Activated T-helper 1 cell treated with Interleukin-2 at 50 U/mL for 16 hours (primary cell): ENCODE measurements at places on chromosomes 13 and 19.

- peak; percentile 73 for DNase-seq
Measured at GRCh38 chr19:10461047-10461949, 41.0 kb downstream of the PDE4A start.

DNA sequence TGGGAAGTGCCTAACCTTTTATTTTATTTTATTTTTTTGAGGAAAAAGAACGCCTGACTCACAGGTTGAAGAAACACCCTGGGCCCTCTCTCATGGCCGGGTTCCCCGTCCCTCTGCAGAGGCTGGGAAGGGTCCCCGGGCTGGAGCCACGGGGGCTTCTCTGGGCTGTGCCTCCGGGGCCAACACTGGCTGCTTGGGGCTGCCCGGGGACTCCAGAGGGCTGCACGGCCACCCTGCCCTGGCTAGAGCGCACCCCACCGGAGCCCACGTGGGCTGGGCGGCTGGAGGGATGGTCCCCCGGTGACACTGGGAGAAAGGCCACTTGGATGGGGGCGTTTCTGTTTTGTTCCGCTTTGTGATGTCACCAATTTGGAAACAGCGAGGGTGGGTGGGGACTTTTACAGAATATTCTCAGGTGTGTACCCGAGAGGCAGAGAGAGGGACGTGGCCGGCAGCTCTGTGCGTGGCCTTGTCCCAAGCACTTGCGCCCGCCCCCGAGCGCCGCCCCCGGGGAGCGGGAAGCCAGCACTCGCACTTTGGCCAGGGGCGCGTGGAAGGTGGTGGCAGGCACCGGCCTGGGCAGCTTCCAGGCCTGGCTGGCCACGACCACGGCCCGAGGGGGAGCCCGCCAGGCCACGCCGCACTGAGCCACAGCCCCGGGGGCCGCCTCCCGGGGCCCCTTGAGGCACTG lies 13.9 kb upstream of the GNA15 start:
- DNase-seq, result no peak

- DNase-seq, result no peak
Measured at GRCh38 chr13:94170145-94170571, 309.3 kb downstream of the DCT start.

DNA sequence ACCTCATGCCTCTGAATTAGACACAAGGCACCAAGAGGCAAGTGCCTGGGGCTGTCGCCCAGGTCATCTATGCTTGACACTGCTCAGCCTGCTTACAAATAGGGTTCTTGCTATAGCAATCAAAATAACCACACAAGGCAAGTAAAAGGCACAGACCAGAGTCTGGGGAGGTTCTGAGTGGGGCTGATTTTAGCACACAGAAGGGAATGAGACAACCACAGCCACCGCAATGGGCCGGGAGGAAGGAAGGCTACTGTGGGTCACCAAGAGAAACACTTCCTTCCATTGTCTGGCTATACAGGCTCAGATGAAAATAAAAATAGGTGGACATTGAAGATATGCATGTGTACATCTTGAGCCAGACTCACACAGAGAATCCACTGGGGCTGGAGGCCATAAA lies 159.1 kb downstream of the DLEU7 start:
- no peak for DNase-seq

GRCh38 chr19:39736088-39736487 lies 1.7 kb downstream of the CLC start:
- DNase-seq, result no peak

GRCh38 chr13:30983431-30983830 lies 51.0 kb downstream of the TEX26 start:
- DNase-seq, result no peak

DNA sequence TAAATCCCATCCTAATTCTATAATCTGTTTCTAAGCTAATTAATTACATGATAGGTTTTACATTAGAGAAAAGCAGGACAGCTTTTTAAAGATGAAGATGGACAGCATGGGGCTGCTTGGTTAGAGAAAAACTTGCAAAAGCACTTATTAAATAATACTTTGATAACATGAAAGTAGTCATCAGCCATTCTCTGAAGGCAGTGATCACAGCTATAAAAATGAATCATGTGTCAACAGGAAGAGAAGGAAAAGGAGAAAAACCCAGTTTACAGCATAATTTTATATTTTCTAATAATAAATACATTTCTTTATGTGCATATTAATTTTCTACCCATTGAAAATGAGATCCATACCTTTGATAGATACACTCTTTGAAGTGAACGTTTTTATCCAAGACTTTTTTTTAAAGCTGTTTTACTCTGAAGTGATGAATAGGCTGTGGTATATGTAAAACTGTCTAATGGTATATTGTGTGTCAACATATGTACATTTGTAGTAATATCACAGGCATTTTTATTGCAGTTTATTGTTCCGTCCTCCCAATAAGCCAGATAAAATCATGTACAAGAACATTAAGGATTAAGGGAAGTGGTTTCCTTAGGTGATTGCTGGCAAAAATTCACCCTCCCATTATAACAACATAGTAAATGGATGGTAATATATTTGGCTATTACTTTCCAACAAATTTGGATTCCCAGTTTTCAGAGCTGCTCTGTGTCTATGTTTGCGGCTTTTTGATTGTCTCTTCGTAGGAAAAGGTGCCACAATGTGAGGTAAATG lies 1.3 kb upstream of the KLF5 start:
- DNase-seq, result no peak

- DNase-seq, result no peak
Measured at GRCh38 chr19:7435586-7435985, 53.2 kb downstream of the PEX11G start.

DNA sequence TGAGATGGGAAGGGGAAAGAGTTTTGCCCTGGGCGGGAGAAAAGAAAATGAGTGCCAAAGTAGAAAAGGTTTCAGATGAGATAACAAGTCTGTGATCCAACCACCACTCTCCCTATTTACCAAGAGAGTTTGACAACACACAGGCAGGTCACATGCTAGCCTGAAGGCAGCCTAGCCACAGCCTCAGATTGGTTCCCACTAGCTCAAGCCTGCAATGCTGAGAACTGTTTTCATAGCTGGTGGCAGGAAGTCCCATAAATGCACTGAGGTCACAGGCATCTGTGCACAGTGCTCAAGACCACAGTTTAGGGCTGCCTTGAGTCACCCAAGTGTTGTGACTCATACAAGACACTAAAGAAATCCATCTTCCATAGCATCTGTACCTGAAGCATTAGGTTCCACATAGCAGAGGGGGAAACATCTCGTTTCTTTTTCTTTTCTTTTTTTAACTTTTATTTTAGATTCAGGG lies 18.5 kb upstream of the POP4 start:
- peak; percentile 30 for DNase-seq

- no peak for DNase-seq
Measured at GRCh38 chr13:73945871-73946270, 188.3 kb downstream of the KLF12 start.

DNA sequence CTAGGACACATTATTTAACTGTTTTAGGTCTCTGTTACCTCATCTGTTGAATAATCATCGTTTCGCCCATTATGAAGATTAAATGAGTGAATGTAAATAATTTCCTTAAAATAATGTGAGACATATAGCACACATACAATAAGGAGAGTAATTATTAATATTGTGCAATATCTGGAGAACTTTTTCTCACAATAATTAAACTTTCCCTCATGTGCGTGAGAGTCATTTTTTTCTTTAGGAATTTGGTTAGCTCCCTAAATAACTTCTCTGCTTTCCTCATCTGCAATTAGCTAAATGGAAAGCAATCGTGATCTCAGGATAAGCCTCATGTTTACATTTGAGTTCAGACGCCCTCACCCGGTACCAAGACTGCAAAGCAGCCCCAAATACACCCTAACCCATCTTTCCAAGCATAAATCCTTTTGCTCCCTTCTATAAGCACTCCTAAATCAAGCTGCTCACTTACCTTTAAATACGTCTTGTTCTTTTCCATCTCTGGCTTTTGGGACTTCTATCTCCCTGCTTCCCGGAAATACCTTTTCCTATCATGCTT lies 78.8 kb downstream of the MZT1 start:
- no peak for DNase-seq

GRCh38 chr13:114114006-114114640 lies 18.3 kb downstream of the RASA3 start:
- DNase-seq, result no peak

DNA sequence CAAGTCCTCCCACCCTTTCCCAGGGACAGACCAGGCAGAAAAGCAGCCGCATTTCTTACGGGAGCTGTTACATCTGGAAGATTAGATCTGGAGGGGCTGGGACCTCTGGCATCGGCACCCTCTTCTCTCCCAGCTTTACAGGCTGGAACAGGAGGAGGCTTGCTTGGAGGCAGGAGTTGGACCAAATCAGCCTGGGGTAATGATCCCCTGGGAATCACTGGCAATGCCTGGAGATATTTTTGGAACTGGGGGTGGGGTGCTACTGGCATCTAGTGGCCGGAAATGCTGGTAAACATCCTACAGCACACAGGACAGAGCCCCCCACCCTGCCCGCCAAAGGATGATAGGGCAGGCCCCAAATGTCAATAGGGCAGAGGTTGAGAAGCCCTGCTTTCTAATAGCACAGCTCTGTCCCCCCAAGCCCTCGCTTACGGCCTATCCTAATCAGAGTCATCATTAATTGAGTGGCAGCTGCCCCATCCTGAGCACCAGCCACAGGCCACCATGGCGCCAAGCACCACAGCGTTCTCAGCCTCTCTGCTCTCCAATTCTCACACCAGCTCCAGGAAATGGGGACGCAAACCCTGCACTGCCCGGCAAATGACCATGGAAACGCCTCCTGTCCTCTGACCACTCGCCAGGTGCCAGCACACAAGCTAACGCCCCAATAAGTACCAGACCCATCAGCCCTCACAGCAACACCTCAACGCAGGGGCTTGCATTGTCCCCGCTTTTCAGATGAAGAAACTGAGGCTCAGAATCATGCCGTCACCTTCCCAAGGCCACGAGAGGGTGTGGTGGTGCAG lies 20.6 kb downstream of the LRRC4B start:
- no peak for DNase-seq
